ENCODE measurements at places on chromosomes 6 and 20.

- DNase-seq: no peak
Observed at GRCh38 chr20:31837896-31838397, 7.5 kb downstream of the FOXS1 start.

GRCh38 chr6:14883921-14884320 lies 361.9 kb upstream of the JARID2 start:
- DNase-seq: no peak

DNA sequence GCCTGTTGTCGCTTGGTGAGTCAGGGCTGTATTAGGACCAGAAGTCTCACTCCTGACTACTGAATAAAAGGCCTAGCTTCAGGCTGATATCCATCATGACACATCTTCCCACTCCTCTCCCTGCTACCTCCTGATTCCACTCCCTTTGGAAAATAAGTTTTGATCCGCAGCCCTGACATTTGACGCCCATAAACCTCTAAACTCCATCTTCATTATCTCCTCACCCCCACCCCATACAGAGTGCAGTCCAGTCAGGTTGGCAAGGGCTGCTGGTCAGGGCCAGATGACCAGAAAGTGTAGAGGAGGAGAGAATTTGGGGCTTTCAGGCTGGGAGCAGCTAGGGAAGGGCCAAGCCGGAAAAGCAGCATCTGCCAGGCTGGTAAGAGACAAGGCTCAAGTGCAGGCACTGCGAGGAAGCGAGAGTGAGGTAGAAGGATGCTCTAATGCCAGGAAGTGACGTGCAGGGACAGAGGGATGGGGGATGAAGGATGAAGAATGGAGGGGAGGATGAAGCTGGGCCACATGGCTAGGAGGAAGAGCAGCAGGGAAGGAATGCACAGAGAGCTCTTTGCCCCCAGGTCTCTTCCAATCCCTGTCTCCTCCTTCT lies 1.2 kb downstream of the GGT7 start:
- no peak for DNase-seq

GRCh38 chr20:42494290-42494689 lies 695.4 kb downstream of the PTPRT start:
- no peak for DNase-seq

GRCh38 chr6:20876561-20876960 lies 342.3 kb downstream of the CDKAL1 start:
- DNase-seq: no peak

DNA sequence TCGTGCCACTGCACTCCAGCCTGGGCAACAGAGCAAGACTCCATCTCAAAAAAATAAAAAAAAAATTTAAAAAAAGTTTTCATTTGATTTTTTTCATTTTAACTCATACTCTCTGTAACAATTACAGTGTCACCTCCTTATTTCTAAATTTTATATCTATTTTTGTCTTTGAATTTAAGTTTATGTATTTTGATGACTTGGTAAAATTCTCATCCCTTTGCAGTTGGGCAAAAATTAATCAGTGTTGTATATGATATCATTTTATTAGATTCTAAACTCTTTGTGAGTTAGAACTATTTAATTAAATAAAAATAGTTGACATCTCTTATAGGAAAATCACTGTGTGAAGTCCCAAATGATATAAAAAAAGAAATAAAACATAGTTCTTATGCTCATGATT lies 270.7 kb downstream of the PLCB1 start:
- DNase-seq: no peak

GRCh38 chr6:6998194-6998569 lies 109.6 kb upstream of the RREB1 start:
- DNase-seq: no peak

All from cerebellar nuclear complex (tissue), 1 donor.